Fibroblast of lung (primary cell): ENCODE measurements at places on chromosomes 1 and 21.

DNA sequence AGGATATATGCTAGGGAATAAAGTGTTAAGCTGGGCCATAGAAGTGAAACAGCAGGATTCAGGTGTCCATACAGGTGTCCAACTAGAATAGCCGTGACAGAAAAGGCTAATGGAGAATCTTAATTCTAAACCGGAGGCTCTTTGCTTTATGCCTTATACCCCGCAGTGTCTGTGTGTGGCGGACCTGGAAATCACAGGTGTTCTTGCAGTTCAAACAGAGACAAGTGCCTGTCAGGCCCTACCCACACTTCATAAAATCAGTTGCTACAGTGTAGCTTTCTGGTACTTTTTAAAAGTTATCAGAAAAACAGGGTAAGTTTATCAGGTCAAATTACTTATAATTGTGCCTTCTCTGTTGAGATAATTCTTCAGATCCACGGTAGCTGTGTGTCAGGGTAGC lies 293.9 kb downstream of the LRRC7 start:
- no peak for DNase-seq

- no peak for DNase-seq
These were observed 30.7 kb upstream of the STMN1 start for GRCh38 chr1:25936947-25937346.

GRCh38 chr1:209890641-209891330 lies 47.2 kb upstream of the SYT14 start:
- DNase-seq: peak; percentile 40

DNA sequence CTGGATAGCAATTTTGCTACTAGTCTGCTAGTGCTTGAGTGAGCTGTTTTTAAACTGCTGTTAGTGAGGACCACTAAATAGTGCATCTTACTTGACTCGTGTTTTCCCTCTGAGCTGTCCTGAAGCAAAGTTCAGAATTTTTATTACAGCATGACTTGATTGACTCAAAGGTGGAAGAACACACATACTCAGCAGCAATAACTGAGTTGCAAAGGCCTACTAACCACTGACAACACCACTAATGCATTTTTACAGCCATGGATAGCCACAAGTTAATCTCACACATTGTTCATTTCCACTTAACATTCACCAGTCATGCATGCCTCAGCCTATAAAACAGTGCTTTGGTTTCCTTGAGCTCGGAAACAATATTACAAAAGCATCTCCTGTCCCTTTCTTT lies 148.7 kb downstream of the RUNX1 start:
- DNase-seq: peak; percentile 53

- DNase-seq: no peak
These were observed 119.2 kb downstream of the PBX1 start for GRCh38 chr1:164678136-164678700.

GRCh38 chr1:246146804-246147523 lies 360.1 kb downstream of the SMYD3 start:
- no peak for DNase-seq

DNA sequence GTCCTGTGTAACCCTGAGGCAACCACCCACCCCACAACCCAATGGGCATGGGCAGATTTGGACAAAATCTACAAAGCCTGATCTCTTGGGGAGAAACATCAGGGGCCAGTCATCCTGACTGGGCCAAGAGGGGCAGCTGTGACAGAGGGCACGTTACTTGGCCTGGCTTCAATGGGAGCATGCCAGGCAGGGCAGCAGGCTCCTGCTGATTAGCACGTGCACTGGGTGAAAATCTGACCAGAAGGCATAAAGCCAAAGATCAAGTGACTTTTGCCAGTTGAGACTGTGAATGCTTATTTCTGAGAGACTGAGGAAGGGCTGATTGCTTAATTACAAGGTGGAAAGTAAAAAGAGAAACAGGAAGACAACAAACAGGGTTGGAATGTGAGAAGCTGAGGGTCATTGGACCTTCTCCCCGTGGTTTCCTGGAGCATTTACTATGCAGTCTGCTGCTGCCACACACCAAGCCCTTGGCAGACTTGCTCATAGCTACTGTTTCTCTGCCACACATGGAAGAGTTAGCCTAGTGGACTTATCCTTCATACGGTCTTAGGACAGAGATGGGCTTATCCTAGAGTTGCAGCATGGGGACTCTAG lies 39.8 kb upstream of the TNR start:
- DNase-seq: no peak

DNA sequence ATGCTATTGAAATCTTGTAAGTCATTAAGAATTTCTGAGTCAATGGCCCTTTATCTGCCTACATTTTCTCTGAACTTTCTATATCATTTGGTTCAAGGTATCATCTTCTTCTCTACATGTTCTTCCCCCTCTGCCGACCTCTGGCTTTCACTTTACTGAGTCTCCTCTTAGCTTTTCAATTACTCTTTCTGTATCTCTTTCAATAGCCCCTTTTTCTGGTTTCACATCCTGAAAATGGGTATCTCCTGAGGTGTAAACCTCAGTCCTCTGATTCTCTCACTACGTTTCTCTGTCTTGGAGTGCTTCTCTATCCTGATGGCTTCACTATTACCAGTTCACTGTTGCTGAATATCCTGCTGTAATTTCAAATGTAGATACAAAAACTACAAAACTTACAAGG lies 98.9 kb downstream of the LYST start:
- no peak for DNase-seq

GRCh38 chr1:20376880-20377494 lies 86.3 kb downstream of the VWA5B1 start:
- no peak for DNase-seq

DNA sequence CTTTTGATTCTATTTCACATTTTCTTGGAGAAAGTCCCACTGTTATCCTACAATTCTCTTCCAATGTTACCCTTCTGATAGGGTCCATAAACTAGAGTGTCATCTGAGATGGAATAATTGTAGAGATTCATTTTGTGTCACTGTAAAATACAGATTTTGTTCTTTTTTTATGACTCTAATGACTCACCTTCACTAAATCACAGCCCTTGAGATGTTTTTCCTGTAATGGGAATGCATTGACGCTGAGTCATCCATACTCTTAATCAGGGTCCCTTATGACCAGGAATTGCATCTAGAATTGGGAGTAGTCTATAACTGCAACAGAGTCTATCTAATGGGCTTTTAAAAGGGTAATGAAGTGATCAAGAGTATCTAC lies 315.5 kb downstream of the TGFB2 start:
- DNase-seq: peak; percentile 76

DNA sequence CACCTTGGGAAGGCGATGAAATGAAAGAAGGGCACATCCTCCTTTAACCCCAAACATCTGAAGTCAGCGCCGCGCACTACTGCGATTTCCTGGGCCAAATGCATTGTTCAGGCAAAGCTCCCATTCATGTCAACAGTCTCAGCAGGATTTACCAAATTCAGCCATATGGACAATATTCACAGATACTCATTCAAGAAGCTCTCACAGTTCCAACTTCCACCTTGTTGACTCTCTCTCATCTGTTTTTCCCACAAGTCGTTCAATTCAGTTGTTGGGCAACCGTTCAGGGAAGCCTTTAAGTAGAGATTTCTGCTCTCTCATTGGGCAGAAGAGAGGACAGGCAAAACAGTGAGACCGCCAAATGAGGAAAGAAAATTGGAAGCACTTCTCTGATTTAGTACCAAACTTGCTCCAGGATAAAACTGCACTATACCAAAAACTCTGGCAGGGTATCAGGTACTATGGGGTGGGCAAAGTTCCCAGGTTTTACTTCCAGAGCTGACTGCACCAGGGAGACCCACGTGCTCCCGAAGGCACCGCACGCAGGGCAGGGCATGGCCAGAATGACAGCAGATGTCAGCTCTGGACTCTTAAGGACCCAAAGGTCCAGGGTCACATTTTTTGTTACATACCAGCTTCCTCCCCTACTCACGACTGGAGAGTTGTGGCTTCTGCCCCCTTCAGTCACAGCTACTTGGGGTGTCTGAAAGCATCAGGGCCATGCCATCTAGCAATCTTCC lies 668.8 kb downstream of the KIF26B start:
- peak; percentile 70 for DNase-seq

- DNase-seq: peak; percentile 90
These were observed 24.2 kb downstream of the PDE9A start for GRCh38 chr21:42677339-42678321.

DNA sequence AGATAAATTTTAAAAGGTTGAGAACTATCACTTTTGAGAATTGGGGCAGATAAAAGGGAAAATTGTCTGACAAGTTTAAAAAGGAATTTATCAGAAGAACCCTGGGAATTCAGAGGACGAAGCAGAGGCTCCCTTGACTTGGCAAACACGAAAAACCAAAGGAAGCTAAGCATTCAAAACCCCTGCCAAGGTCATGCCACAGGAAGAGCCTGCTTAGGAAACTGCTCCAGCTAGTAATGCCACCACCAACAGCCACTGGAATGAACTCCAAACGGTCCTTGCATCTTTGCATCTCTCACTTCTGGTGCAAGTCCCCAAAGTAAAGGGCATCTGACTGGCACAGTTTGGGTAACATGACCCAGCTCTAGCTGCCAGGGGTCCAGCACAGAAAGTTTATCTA lies 7.2 kb downstream of the GPBP1L1 start:
- DNase-seq: no peak

DNA sequence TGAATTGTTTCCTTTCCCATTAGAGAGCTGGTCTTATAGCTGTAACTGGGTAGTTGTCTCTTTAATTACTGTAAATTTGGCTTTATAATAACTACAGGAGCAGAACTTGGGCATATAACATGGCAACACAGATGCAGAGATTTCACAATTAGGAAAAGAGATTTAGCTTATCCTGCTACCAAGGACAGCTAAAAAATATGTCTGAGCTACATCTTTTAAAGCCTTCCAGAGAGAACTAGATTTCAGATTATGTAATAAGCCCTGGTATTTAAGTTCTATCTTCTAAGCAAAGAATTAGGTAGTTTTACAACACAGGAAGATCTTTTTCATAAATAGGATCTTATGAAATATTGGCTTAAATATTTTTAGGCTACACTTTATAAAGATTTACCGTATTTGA lies 313.8 kb downstream of the S1PR1 start:
- DNase-seq: no peak

GRCh38 chr21:35940074-35940927 lies 120.0 kb downstream of the SETD4 start:
- DNase-seq: peak; percentile 73

- DNase-seq: no peak
These were observed 117.3 kb upstream of the IRF2BP2 start for GRCh38 chr1:234727018-234727940.

GRCh38 chr21:39444421-39445180 lies 977 bp downstream of the LCA5L start:
- DNase-seq: peak; percentile 85

- DNase-seq: peak; percentile 84
These were observed 8.8 kb upstream of the FABP3 start for GRCh38 chr1:31381394-31382294.

- DNase-seq: no peak
These were observed 1744.9 kb downstream of the NCAM2 start for GRCh38 chr21:22743085-22743484.

- DNase-seq: no peak
These were observed 788 bp upstream of the MPC2 start for GRCh38 chr1:167937709-167938010.

GRCh38 chr1:226820941-226821718 lies 49.3 kb upstream of the PSEN2 start:
- peak; percentile 96 for DNase-seq

- peak; percentile 13 for DNase-seq
These were observed 7.2 kb downstream of the FAAH start for GRCh38 chr1:46401154-46401913.

DNA sequence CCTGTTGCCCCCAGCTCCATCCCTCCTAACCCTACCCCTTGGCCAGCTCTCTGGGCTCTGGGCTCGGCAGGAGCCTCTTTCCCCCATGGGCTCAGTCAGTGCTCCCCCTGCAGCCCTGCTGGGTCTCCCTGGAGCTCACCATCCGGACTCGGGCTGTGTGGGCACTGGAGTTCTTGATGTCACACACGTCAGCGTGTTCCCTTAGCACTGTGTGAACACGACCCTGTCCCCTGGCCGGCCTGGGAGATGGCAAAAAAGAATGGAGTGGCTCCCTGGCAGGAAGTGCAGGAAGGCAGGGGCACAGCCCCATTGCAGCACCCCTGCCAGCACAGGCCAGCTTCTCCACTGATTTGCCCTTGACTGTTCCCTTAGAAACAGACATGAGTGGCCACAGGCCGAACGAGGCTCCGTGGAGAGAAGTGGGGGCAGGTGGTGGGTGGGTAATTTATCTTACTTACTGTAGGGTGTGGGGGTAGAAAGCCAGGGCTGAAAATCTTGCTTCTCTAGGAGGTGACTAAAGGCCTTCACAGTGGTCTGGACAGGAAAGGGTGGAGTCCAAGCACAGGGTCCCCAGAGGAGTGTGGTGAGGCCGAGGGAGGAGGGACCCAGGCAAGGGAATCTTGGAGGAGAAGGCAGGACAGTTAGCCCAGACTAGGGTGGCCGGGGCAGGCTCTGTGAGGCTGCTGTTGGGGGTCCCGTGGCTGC lies 381.7 kb upstream of the VAMP3 start:
- peak; percentile 23 for DNase-seq

- no peak for DNase-seq
These were observed 31.2 kb downstream of the NKAIN1 start for GRCh38 chr1:31208361-31208945.

GRCh38 chr1:246281639-246282038 lies 225.4 kb downstream of the SMYD3 start:
- no peak for DNase-seq

GRCh38 chr1:218412171-218412570 lies 67.0 kb downstream of the TGFB2 start:
- peak; percentile 98 for DNase-seq

GRCh38 chr1:198656500-198656932 lies 17.7 kb downstream of the PTPRC start:
- no peak for DNase-seq

DNA sequence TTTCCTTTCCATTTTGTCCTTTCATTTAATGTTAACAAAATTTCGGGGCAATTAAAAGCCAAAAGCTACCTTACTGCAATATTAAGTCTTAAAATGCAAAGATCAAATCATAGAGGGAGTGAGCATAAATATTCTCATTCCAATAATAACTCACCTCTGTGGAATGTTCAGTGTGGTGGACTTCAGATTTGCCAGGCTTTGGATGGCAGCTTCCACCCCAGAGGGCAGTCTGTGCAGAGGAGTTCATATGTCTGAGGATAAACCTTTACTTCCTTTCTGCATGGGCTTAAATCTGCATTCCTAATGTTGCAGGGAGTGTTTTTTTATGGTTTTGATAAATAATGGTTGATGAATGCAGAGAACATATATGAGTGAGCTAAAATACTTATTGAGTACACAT lies 16.3 kb downstream of the KIAA0040 start:
- DNase-seq: no peak
